Effector CD4-positive, alpha-beta T cell (primary cell): ENCODE measurements at places on chromosomes 2 and 18.

DNA sequence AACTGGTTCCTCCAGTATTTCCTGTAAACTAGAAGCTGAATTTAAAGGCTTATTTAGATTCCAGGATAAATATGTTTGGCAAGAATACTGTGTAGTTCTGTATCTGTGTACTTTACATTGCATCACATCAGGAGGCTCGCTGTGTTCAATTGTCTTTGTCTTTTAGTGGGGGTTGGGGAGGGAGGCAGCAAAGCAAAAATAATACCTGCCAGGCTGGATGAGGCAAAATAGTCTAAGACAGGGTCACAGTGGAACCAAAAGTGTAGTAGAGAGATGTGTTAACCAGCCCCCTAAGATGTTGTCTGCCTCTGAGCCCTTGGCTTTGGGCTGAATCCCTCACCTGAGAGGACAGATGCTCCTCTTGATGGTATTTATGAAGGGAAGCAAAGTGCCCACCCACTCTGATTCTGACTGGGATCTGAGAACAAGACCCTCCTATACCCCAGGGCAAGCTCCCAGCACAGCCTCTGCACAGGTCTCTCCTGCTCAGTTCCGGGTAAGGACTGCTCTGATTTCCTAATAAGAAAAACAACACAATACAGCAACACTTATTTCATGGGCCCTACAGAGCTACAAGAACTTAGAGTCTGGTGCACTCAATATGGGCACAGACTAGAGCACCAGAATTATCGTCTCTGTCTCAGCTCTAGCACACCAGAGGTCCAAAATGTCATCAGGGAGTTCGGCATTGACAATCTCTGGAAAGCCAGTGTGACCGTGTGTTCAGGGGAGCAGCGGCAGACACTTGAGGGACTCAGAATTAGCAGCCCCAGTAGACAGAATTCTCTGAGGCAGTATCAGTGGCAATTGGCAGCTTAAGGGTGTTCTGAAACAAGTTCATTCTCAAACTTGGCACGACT is 7.2 kb upstream of the AFTPH start:
- DNase-seq, result no peak

DNA sequence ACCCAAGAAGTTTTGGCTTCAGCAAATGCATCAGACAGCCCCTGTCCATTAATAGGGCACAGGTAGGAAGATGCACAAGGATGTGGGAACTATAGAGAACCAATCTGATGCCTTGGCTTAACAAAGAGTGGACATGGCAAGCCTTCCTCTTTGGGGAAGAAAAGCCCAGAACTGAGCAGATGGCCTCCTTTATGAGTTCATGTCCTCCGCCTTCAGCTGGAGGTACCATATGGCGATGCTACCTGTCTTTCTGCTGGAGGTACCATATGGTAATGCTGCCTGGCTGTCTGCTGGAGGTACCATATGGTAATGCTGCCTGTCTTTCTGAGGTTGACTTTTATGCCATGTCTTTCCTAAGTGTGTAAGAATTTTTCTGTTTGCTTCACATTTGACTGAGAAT is 6.0 kb downstream of the RETREG2 start:
- no peak for DNase-seq

DNA sequence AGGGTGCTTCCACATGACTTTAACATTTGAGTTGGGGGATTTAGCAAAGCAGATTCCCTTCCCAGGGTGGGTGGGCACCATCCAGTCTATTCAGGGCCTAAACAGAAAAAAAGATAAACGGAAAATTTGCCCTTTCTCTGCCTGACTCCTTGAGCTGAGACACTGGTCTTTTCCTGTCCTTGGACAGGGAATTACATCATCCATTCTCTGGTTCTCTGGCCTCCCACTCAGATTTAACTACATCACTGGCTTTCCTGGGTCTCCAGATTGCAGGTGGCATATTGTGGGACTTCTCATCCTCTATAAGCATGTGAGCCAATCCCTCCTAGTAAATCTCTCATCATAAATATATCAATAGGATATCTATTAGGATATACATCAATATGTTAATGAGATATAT is 25.8 kb downstream of the CAPN13 start:
- no peak for DNase-seq

DNA sequence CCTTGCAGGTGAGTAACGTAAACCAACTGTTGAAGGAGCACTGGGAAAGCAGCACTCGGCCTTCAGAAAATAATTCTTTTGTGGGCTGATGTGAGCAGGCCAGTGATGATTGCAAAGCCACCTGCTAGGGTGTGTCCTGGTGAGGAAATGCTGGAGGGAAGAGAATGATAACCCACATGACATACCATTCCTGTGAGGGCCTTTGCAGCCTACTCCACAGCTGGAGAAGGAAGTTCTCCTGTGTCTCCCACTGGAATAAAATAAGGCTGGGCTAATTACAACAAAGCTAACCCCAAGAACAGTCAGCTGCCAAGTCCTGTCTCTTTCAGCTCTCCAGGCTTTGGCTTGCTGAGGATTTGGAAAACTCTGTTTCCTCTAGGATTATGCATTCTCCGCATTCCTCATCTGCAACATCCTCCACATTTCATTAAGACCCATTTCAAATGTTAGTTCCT is 16.7 kb upstream of the DSG1 start:
- no peak for DNase-seq

DNA sequence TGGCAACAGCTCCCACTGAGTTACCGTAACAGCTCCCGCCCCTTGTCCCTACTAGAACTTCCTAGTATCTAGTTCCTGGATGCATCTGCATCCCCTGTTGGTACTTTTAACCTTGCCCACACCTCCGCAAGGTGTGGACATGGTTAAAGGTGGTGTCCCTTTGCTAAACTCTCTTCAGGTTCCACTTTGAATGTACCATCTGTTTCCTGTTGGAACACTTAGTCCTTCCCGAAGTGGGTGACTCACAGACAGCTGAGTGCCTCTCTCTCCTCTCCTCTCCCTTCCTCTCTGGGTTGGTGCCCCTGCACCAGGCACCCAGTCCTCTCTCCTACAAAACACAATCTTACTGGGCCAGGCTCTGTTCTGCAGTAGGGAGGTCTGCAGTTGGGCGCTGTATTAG is 19.6 kb upstream of the REL start:
- no peak for DNase-seq

- no peak for DNase-seq
Measured at GRCh38 chr2:10686176-10686730, 3.5 kb downstream of the NOL10 start.

DNA sequence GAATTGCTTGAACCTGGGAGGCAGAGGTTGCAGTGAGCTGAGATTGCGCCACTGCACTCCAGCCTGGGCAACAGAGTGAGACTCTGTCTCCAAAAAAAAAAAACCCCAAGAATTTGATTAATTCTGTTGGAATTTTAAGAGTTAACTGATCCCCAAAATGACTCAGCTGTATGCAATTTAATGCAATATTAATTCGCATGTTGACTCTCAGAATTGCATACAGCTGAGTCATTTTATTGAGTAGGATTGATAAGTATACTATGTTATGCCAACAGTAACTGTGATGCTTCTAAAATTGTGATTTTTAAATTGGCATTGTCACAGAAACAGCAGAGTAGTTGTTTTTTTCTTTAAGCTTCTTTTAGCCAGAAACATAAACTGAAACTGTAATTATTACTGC is 19.6 kb downstream of the MSH2 start:
- no peak for DNase-seq

DNA sequence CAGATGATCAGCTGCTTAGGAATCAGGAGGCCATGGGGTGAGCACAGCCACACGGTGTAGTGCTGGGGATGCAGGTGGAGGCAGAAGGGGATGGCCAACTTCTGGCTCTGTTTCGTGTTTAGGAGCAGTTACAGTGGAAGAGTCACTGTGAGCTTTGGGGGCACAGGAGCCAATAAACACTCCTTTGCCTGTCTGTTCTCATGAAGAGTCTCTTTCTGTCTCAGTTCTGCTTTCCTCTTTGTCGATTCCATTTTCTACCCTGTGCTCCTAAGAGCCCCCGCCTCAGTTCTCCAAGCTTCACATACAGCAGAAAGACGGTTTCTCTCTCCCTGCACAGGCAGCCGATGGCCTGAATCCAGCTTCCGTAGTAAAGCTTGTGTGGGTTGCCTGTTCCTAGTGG is 21.0 kb upstream of the RRM2 start:
- no peak for DNase-seq

GRCh38 chr2:127052771-127053691 is 53.9 kb downstream of the BIN1 start:
- no peak for DNase-seq

- no peak for DNase-seq
Measured at GRCh38 chr2:222891890-222892289, 31.1 kb downstream of the ACSL3 start.

GRCh38 chr2:85600951-85601770 is 1.3 kb downstream of the TMEM150A start:
- DNase-seq, result no peak

- no peak for DNase-seq
Measured at GRCh38 chr2:173970516-173970924, 5.3 kb upstream of the SP3 start.

DNA sequence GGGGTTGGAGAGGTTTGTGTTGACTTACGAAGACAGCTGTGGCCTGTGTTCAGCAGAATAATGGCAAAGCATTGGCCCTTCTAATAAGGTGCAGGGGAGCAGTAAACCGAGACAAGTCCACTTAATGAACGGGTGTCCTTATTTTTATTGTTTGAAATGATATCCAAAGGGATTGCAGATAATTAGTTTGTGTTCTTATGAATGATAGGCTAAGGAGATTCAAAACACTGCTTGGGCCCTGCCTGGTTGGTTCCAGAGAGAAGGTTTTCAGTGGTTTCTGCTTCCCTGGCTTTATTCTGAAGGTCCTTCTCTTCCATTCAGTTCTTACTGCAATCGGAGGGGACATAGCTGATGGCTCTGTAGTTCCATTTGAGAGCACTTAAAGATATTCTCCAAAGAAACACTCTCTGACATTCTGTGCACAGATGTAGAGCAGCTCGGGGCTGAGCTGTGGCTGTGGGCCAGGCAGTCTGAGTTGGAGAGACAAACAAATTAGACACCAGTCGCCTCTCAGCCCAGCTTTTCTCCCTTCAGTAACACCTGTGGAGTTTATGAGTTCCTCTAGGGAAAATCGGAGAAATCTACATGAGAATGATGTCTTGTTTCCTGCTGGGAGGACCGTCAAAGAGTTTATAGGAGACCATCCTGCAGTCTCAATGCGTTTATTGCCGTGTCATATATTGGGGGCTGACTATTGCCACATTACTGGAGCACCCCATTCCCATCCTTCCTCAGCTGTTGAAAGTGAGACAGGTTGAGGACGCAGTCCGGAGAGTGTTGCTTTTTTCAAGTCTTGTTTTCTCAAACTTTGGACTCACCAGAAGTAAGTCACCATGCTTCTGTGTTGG is 6.5 kb downstream of the GREB1 start:
- no peak for DNase-seq

- DNase-seq, result no peak
Measured at GRCh38 chr2:43027097-43027873, 199.1 kb downstream of the ZFP36L2 start.

DNA sequence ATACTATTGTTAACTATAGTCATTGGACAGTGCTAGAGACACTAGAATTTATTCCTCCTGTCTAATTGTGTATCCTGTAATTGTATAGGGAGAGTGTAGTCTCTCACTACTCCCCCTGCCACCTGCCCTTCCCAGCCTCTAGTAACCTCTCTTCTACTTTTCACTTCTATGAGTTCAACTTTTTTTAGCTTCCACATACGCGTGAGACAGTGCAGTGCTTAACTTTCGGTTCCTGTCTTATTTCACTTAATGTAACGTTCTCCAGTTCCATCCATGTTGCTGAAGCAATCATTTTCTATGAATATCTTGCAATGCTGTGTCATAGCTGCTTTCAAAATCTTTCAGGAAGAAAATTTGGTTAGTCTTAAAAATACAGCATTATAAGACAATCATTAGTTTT is 22.8 kb upstream of the RUFY4 start:
- no peak for DNase-seq

DNA sequence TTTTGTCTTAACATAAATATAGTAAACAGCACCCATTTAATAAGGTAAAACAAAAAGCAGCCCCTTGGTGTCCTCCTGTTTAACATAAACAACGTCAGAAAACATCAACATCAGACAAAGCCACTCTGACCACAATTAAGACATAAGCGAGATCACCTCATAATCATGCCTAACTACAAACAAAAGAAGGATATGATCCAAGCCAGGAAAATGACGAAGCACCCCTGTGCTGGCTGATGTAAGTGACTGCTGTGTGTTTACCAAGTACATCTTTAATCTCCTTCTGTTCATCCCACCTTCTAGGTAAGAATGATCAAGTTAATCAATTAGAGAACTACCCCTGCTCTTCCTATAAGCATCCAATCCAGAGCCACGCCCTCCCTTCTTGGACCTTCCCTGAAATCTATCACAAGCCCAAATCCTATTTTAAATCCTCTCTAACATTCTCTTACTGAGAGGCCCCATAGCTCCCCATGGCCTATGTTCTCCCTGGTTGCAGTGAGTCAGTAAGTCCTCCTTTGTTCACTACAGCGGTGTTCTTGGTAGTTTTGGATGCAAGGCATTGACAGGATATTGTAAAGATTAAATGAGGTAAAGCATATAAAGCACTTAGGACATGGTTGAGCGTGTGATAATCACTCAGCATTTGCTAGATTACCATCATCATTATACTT is 424.2 kb downstream of the TSN start:
- DNase-seq, result no peak

DNA sequence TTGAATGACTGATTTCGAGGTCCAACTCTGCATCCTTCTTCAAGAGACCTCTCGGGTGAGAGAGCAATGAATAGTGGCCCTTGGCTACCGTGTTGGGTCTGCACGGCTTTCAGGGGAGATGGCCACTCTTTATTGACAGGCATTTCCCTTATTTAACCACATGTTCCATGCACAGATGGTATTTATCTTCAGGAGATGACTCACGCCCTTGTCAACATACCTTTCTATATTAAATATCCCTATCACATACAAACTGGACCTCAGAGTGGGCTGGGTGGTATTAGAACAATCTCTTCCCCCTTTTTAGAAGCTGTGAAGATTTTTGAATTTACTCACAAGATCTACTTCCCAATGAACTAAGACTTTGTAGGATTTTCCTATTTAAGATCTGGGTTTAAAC is 109.6 kb upstream of the CDC42EP3 start:
- no peak for DNase-seq

DNA sequence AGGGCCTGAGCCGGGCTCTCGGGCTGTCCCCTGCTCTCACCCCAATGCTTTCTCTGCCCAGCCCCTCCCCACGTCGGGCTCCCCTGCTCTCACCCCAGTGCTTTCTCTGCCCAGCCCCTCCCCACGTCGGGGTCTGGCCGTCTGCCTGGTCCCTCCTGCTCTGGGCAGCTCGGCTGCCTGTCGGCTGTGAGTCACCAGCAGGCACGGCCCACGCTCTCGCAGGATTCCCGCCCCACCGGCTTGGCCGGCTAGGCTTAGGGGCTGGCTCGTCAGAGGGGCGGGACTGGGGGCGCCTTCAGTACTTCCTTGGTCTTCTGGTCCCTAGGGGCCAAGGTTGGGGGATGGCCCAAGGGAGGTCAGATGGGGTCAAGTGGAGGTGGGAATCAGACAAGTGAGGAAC is 3.3 kb downstream of the BOK start:
- DNase-seq, result no peak
